ENCODE measurements at places on chromosomes 12 and 14.

DNA sequence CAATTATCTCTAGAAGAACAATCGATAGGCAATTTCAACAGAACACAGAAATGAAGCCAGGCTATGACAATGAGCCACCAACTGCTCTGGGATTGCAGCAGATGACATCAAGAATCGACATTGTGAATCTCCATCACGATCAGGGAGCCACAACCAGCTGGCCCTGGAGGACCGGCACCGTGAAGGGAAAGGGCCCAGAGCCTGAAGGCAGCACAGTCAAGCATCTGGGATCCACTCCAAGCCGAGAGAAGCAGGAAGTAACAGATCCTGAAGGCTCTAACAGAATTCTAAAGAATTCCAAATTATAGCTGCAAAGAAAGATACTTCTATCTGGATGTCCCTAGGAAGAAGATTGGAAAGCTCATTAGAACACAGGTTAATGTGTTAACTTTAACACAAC, 61.0 kb downstream of the LRRC74A start:
- DNase-seq: no peak

- DNase-seq: no peak
Measured at GRCh38 chr12:131345521-131346436, 365.1 kb upstream of the SFSWAP start.

DNA sequence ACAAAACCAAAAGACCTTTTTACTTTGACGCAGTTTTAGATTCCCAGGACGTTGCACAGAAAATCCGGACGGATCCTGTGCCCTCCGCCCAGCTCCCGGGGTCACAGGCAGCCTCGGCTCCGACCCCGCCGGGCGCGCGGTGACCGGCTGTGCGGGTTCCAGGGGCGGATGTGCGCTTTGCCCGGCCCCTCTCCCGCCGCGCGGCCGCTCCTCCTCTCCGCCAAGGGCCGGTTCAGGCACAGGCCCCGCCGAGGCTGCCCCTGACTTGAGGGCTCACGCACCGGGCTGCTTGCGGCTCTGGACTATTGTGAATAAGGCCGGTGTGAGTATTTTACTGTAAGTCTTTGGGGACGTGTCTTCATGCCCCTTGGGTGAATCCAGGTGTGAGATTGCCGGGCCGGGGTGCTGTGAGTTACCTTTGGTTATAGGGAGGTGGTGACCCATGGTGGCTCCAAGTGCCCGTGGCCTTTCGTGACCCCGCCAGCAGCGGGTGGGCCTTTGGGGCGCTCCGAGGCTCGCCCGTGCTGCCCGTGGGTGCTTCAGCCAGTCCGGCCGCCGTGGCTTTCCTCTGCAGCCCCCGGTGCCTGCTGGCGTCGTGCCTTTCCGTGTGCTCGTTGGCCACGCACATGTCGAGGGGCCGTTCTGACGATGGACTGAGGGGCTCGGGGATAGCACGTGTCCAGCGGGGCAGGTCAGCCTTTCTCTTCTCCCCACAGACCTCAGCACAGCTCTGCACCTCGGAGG, 45.9 kb downstream of the NOC4L start:
- DNase-seq: no peak

DNA sequence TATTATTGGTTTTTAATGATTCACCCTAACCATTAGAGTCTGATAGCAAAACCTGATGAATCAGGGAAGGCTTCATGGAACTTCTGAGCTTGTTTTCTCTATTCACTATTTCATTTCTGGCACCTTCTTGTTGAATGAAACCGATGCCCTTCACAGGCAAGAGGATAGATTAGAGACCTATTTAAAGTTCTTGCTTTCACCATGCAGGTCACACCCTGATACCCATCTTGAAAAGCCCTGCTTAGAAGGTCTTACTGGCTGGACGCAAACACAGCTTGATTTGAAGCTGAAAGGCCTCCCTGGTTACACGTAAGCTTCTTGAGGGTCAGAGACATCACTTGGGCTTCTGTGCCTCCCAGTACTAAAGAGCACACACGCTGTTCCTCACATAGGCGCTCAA, 29.2 kb downstream of the TMEM229B start:
- no peak for DNase-seq

GRCh38 chr14:71534506-71534905, 397.7 kb upstream of the RGS6 start:
- no peak for DNase-seq

GRCh38 chr14:68771631-68772030, 21.2 kb downstream of the ZFP36L1 start:
- no peak for DNase-seq

DNA sequence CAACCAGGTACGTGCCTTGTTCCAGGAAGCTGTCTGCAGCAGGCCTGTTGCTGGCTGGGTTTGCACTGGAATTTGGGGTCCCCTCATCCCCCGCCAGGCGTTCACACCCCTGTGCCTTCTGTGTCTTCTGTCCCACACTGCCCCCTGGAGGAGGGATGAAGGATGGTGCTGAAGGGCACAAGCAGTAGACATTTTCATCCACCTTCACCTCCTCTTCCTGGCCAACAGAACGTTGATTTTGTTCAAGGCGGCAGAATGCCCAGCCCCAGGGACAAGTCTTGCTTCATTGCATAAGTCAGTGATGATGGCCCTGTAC, 122.1 kb downstream of the CALM1 start:
- no peak for DNase-seq

DNA sequence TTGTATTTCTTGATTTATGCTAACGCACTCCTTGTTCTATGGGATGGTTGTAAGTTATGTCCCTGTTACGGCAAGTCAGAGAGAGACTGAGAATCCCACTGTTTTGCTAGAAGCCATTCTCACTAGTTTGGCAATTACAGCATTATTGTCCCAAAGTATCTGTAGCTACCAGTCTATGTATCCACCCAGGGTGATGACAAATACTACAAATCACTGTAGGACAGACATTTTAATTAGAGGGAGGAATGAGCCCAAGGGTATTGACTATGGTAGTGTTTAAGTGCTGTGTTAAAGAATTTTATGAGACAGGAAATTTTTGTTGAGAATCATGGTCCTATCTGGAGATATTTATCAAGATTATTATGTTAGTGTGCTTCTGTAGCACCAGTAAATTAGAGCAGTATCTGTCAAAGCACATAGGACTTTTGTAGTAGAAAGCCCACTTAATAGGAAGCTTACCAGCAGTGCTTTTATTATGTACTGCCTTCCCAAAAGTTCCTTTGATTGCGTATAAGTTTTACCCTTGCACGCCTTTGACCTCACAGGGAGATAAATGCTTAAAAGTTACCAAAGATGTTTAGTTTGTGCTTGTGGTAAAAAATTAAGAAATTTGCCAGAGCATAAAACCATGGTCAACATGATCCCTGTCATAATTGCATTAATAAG, 10.7 kb downstream of the PRKCH start:
- no peak for DNase-seq

DNA sequence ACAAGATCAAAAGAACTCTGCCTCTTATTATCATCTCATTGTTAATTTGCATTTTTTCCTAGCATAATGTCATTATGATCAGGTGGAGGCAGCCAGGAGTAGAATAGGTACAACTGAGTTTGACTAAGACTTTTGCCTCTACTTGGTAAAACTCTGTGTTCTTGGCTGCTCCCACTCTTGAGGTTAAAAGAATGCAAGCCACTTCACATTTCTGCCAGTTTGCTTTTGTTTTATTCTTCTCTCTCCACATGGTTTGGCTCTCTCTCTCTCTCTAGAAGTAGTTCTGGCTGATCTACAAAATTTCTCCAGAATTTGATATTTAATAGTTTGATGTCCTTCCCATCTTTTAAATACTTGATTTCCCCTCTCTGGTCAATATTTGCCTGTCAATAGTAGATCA, 170.7 kb upstream of the E2F7 start:
- DNase-seq: no peak

DNA sequence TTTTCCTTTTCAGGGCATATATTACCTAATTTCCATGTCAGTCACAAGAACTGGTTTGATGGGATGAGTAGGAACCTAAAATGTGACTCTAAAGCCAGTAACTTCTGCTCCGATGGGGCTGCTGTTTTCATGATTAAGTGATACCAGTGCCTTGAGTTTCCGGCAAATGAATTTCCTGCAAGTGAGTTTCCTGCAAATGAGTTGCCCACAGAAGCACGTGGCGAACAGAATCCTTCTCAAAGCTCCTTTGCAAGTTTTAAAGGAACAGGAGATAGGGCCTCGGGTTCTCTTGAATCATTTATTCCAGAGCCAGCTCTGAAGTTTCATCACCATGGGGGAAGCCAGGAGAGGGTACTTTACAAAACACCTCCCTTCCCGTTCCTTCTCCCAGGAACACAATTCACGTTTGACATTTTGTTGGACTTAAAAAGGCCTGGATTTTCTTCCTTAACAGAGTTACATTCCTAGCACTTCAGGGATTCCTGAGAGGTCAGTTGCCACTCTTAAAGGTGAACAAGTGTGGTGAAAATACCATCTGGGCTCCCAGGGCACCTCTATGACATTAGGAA, 2.2 kb upstream of the PPTC7 start:
- DNase-seq: no peak

DNA sequence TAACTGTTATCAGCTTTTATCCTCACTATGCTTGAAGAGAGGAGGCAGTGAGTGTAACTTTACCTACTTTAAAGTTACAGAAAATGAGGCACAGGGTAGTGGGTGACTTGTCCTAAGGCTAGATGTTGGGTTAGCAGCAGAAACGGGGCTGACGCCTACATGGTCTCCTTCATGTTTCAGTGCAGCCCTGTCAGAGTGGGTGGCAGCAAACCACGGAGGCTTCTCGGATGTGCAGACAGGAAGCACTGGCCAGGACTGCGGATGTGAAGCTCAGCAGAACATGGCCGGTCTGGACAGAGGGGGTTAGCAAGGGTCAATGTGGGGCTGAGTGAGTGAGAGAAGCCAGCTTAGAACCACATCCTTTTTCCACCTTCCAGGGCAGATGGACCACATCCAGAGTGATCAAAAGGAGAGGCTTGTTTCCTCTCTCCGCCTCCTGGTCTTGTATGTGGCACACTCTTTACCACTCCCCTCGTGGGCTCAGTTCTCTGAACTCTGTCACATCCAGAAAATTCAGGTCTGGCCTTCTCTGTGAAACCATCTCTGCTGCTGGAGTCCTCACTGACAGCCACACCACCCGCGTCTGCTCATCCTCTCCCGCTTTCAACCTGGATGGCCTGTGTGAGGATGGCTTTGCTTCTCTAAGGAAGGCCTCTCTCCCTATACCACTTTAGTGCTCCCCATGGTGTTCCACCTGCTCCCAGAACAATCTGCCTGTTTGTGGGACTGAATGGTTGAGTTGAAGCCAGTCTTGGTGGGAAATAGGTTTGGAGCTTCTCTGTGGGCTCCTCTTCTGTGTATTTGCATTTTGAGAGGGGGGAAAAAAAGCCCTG, 14.1 kb downstream of the SUSD6 start:
- DNase-seq: no peak

- no peak for DNase-seq
Measured at GRCh38 chr12:87952850-87953249, 76.4 kb downstream of the C12orf50 start.

DNA sequence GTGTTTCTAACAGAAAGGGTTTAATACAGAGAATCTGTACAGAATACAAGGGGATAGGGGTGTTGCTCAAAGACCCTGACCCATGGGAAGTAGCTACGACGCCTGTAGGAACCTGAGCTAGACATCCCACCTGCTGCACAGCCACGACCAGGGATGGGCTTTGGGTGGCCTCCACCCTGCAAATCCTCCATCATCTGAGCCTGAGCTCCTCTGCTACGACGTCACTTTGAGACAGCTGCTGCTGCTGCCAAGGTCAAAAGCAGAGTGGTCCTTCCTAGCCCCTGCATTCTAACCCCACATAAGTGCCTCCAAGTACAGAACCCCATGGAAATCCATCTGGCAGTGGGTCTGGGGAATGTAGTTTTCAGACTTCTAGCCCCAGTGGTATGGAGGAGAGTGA, 43.8 kb downstream of the JAG2 start:
- no peak for DNase-seq

Measured in fibroblast of skin of left biceps (primary cell).